ENCODE measurements at places on chromosomes 11 and 22.

DNA sequence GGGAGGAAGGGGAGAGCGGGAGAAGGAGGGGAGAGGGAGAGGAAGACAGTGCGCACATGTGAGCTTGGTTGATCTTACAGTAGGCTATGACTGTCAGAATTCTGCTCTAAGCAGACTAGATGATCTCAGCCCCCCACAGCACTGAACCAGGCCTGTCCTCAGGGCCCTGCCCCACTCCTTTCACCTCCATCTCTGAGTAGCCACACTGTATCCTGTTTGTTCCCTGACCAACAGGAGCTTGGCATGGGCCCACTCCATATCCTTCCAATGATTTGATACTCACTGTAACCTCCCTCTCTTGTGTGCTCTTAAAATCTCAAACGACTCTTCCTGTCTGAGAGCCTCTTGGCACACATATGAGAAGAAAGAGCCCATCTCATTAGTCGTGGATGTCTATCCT is 86.1 kb upstream of the PARVA start:
- DNase-seq, result no peak

GRCh38 chr22:18029686-18030267 is 5.4 kb upstream of the MICAL3 start:
- no peak for DNase-seq

- DNase-seq, result no peak
Measured at GRCh38 chr11:113578715-113579250, 103.6 kb upstream of the DRD2 start.

GRCh38 chr11:67027943-67028542 is 5.1 kb downstream of the SYT12 start:
- DNase-seq, result no peak

- no peak for DNase-seq
Measured at GRCh38 chr11:74592063-74592440, 330 bp upstream of the POLD3 start.

DNA sequence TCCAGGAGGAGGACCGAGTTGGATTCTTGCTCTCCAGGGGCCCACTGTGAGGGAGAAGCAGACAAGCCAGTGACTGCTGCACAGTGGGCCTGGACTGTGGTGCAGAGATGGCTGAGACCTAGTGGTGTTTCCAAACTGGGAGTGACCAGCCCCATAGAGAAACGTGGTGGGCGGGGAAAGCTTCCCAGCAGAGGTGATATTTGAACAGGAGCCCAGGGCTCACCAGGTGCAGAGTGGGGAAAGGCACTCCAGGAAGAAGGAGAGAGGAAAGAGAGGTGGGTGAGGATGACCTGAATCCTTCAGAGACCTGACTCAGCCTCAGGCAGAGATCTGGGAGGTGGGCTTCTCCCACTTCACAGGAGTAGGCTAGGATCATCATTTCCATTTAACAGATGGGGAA is 52.1 kb upstream of the RASD2 start:
- no peak for DNase-seq

DNA sequence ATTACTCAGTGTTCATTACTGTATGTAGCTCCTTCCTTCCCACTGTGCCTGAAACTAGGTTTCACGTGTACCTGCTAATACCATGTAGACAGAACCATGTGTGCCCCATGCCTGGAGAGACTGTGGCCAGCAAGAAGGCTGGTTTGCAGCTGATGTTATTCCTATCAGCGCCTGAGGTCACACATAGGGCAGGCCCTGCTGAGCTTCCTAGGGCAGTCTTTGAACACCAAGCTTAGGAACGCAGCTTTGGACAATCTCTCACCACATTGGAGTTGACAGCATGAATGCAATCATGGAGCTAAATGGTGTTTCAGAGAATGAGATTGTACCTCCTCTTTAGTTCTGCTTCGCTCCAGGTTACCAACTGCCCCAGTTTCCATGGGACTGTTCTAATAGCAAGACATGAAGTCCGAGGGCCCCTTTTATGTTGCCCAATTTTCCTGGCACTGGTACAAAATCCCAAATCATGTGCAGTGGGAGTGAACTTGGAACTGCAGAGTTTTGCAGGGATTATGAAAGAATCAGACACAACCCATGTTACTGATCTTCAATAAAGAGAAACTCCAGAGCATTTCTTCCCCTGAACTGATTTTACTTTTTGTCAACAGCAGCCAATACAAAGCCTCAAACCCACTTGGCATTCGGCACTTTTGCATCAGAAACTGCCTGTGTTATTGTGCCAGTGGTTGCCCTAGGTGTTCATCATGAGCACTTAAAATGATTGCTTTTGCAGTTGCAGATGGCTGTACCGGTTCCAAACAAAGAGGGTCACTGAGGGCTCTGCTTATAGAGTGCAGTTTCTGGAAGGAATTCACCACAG is 154.2 kb upstream of the TTC12 start:
- no peak for DNase-seq

All from stimulated activated CD8-positive, alpha-beta memory T cell treated with anti-CD3 and anti-CD28 coated beads, Interleukin-4, amount 100 ng/mL, for 24 hours (primary cell).